CMK (cell line): ENCODE measurements at places on chromosomes 16 and 17.

DNA sequence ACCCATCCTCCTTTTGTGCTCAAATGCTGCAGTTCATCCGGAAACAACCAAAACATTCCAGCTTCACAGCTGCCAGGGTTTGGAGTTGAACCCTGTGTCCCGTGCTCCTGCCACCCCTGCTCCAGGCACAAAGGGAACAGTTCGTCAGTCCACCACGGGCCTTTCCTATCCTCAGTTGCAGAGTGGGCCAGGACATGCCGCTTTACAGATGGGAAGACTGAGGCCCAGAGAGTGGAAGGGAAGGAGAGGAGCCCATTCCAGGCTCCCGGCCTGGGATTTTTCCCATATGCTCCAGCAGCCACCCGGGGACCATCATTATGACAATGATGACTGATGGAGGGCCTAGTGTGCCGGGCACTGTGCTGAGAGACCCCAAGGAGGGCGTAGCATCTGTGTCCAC is 27.6 kb downstream of the RAI1 start:
- no peak for DNase-seq

DNA sequence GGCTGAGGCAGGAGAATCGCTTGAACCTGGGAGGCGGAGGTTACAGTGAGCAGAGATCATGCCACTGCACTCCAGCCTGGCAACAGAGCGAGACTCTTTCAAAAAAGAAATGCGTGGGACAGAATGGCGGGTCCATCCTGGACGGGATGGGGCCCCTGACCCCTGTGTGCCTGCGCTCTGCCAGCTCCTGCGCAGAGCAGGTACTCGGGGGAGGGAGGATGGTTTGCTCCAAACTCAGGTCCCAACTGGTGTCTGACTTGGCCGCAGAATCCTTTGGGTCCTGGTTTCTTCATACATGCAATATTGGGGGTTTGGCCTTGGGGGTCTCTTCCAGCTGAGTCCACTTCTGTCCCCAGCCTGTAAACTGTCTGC is 10.4 kb downstream of the CHMP6 start:
- no peak for DNase-seq

DNA sequence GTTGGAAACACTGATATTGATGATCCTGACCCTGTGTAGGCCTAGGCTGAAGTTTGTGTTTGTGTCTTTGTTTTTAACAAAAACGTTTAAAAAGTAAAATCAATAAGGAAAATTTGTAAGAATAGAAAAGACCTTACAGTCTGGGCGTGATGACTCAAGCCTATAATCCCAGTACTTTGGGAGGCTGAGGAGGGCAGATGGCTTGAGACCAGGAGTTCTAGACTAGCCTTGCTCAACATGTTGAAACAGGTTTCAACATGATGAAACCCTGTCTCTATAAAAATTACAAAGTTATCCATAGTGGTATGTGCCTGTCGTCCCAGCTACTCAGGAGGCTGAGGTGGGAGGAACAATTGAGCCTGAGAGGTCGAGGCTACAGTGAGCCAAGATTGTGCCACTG is 18.3 kb upstream of the TOM1L1 start:
- no peak for DNase-seq

DNA sequence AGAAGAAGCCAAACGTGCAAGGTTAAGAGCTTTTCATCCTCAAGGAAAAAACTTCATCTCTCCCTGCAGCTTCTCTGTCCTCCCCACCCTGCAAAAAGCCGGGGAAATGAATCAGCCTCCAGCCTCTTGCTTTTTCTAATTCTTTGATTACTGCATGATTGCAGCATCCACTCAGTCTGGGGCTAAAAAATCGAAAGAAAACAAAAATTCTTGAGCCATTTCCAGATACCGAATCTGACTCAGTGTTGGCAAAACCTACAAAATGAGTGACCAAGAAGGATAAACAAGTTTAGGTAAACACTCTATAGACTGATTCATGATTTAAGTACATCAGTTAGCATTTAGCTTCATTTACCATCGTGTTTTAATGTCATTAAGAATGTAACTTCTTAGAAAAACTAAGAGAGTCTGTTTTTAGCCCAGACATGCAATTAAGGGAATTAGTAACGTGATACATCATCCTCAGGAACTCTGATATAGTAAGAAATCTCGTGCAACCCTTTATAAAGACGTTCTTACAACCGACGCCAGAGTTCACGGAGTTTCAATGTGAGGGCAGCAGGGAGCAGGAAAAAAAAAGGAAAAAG is 287.3 kb upstream of the FOXF1 start:
- DNase-seq: no peak

GRCh38 chr17:6457688-6458459 is 13.6 kb downstream of the PIMREG start:
- DNase-seq: no peak

- no peak for DNase-seq
These were observed 129.6 kb downstream of the CPPED1 start for GRCh38 chr16:12674071-12674470.

DNA sequence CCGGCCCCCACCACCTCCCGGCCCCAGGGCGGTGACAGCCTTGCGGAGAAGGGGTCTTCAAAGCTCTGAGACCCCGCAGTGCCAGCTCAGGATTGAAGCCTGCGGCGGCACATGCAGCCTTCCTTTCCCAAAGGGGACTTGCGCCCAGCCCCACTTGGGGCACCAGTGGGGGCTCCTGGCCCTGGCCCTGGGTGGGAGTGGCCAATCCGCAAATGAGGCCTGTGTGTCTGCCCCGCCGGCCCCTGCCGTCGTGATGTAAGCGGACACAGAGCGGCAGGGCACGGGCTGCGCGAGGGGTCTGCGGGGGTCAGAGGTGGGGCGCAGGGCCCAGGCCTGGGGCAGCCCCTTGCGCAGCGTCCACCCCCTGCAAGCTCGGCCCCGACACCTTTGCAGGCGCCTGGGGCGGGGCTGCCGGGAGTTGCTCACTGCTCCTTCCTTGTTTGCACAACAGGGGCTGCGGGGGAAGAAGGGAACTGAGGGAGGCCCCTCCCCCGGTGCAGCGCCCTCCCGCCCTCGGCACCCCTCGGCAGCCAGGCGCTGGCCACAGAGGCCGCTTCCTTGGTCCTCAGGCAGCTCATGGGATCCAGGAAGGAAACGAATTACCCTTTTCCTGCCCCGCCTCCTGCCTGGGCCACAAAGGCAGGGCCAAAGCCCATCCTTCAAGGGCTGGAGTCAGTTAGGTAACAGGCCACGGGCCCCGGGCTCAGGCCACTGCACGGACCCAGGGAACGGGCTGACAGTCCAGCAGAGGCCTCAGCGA is 2.9 kb downstream of the SLC16A3 start:
- DNase-seq: peak; percentile 74

DNA sequence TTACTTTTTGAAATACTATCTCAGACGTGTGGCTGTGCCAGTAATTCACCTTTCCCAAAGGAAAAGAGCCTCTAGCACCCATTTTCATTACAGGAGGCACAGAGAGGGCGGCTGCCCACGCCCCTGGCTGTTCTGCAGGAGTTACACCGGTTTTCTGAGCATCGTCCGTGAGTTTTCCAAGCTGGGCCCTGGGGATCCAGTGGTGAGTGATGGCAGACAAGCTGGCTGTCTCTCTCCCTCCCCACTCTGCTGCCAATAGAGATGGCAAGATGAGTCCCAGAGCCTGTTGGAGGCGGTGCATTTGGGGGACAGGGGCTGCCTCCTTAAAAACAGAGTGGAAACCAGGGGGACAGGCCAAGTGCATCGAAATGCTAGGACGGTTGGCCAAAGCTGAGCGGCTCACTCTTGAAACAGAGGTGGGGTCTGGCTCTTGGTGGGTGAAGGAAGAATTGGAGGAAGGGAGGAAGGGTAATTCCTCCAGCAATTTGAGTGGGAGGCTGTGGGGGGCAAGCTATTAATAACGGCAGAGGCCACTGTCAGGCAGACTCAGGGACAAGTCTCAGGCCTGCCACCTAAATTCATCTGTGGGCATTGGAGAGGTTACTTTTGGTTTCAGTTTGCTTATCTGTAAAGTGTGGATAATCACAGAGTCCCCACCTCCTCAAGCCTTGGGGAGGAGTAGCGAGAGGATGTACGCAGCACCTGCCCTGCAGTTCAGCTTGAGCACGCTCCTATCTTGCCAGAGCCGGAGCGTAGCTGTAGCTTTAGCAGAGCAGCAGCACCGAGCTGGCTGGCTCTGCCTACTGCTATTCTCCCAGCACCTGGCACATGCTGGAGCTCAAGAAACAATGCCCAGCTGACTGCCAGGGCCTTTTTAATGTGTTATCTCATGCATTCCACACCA is 7.5 kb upstream of the NOS2 start:
- DNase-seq: no peak

GRCh38 chr16:6857575-6857974 is 475.1 kb upstream of the RBFOX1 start:
- no peak for DNase-seq

DNA sequence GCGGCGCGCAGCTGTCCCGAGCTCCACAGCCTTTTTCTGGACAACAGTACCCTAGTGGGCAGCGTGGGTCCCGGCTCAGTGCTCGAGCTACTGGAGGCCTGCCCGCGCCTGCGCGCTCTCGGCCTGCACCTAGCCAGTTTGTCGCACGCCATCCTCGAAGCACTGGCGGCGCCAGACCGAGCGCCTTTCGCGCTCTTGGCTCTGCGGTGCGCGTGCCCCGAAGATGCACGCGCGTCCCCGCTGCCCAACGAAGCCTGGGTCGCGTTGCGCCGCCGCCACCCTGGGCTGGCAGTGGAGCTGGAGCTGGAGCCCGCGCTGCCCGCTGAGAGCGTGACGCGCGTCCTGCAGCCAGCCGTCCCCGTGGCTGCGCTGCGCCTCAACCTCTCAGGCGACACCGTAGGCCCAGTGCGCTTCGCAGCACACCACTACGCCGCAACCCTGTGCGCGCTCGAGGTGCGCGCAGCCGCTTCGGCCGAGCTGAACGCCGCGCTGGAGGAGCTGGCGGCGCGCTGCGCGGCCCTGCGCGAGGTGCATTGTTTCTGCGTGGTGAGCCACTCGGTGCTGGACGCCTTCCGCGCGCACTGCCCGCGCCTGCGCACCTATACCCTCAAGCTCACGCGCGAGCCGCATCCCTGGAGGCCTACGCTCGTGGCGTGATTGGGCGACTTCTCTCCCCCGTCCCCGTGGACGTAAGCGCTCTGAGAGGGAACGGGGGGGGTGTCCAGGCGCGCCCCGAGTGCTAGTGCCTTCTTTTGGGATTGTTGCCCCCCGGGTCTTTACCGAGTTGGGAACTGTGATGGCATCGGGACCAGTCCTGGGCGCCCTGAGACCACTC is 1.2 kb upstream of the HSF4 start:
- DNase-seq: no peak

DNA sequence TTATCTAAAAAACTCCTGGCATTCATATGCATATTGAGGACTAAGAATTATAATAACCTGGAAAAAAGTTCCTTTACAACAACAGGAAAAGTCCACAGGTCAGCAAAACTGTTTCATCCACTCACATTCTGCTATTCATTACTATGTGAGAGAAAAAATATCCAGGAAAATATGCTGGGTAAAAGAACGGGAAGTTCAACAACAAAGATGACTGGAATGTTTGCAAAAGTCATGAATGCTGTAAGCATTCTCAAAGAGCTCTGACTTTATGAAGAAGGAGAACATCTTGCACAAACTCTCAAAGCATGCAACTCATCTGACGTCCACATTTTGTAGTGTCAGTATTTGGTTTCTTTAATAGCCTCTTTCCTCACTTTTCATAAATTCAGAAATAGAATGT is 56.9 kb upstream of the ALDH3A1 start:
- DNase-seq: no peak

GRCh38 chr17:20612635-20613034 is 33.1 kb downstream of the CDRT15L2 start:
- DNase-seq: no peak

DNA sequence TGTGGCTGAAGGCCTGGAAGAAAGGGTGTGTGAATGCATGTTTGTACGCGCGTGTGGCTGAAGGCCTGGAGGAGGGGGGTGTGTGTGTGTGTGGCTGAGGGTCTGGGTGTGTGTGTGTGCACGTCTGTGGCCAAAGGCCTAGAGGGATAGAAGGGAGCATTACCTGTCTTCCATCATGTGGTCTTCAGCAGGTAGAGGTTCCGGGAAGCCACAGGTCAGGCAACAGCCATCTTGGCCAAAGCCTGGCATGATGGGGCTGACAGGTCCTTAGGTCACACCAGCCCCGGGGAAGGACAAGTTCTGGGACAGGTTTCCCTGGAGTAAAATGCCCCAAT is 5.2 kb downstream of the LITAFD start:
- DNase-seq: no peak

- DNase-seq: no peak
These were observed 1.8 kb downstream of the C16orf54 start for GRCh38 chr16:29743827-29744531.

DNA sequence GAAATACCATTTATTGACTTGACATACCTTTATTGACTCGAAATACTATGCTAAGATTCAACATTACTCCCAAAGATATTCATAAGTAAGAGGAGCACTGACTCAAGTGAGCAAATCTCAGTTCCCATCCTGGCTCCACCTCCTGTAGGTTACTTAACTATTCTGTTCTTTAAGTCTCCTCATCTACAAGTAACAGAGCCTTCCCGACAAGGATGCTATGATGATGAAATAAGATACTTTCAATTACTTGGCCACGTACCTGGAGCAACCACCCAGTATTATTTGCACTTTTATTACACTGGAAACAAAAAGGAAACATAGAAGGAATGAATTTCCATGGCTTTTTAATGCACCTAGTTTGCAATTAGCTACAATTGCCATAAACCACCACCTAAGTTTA is 16.3 kb downstream of the KANSL1 start:
- DNase-seq: no peak

GRCh38 chr16:3305109-3306068 is at the start of the genes TIGD7 and ZNF75A:
Gene TIGD7 (minus strand): TSS chr16:3305430. CDS start chr16:3300614, 4,816 bp downstream.
Gene ZNF75A (plus strand): TSS chr16:3305497. CDS start chr16:3308429, 2,932 bp downstream.
- DNase-seq: peak; percentile 89

DNA sequence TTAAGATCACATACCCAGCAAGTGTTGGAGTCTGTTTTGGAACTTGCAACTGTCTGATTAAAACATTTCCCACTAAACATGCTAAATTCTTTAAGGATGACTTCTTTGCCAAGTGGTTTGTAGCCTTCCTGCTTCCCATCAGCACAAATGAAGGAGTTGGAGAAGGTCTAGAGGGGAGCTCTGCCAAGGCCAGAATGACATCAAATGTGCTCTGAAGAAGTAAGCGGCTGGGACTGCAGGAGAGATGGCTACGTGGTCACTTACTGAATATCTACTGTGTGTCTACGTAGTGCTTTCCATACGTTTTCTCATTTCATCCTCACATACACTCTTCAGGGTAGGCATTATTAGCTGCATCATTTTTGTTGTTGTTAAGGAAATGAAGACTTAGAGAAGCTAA is 135.7 kb upstream of the NLRP1 start:
- no peak for DNase-seq

- no peak for DNase-seq
These were observed 54.9 kb upstream of the WSB1 start for GRCh38 chr17:27239046-27239445.

GRCh38 chr17:2749784-2750181 is 331 bp upstream of the CCDC92B start:
- DNase-seq: peak; percentile 22
